ENCODE measurements at places on chromosomes 5 and 9.
A peak's percentile ranks its signal among the peaks of the same experiment; 100 is the strongest.

DNA sequence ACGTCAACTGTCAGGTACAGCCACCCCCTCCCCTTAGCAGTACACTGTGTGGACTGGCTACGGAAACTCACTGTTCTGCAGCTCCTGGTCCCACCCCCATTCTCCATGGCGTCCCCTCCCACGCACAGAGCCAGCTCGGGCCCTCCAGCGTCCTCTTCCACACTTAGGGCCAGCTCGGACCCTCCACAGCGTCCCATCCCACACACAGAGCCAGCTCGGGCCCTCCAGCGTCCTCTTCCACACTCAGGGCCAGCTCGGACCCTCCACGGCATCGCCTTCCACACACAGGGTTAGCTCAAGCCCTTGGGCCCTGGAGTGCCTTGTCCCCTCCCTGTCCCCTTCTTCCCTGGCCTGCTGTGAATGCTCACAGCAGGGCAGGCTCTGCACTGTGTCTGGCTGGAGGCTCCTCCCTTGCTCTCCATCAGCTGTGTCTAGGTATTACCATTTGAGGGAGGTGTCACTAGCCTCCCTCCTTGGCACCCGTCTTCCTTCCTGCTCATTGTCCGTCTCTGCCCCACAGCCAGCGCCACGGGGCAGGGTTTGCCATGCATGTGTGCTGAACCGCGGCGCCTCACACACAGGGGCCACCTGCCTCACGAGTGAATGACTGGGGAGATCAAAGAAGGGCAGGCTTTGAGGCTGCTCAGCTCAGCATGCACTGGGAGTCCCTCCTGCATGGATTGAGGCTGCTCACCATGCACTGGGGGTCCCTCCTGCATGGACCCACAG lies 78.5 kb upstream of the CACNA1B start:
- no peak for DNase-seq

- peak; percentile 5 for DNase-seq
These were observed 69.3 kb downstream of the SNX30 start for GRCh38 chr9:112819635-112820496.

DNA sequence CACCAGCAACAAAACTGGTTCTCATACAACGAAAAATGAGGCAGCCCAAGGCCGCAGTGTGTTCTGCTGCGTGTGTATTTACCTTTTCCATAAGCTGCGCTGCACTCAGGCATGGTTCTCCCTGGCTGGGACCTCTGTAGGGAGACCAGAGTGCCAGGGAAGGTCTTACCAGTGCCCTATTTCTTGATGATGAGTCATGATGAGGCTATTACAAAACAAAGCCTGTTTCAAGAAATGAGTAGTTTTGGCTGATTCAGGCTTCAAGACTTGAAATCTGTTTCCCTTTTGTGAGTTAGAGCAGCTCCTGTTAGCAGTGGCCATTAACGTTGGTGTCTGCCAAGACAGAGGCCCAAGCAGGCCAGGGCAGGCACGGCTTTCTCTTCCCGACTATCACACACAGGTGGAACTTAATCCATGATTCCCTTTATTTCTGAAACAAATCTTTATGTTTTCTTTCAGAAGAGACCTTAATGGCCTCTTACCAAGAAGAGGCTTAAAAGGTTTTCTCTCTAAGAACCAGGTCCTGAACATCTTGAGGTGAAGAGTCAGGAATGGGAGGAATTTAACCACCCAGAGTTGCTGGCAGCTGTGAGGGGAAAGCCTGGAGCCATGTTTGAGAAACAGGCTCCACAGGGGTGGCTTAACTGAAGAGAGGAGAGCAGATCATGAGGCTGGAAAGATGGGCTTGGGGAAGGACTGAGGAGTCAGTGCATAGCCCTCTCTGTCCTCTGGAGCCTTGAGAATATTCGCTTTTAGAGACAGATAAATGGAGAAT lies 41.4 kb upstream of the TIFAB start:
- no peak for DNase-seq

GRCh38 chr5:139650031-139650688 lies 2.0 kb downstream of the CXXC5 start:
- DNase-seq = peak; percentile 46

DNA sequence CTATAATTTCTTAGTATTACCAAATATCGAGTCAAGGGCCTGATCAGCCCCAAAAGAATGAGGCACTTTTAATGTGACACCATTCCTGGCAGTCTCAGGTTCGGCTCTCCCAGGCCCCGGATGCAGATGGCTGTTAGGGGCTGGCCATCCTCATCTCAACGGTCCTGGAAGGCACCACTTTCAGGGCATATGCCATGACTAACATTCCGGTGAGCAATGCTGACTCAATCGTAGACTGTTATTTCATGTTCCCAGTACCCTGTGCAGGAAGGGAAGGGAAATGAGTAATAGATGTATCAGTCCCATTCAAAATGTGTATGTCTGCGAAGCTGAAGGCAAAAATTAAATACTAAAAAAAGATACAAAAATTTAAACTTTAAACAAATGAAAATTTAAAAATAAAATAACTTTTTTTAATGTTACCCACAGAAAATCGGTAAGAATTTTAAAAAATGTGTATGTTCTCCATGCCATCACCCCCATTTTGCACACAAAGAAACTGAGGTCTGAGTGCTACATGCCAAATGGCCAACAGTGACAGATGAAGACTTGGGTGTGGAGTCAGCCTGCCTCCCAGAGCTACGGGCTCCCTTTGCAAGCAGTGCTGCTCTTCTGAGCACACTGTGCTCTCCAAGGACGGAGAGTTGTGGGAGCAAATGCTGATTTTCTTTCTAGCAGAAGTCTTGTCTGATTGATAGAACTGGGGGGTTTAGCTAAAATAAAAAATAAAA lies 79.0 kb downstream of the GLDC start:
- DNase-seq = peak; percentile 65

DNA sequence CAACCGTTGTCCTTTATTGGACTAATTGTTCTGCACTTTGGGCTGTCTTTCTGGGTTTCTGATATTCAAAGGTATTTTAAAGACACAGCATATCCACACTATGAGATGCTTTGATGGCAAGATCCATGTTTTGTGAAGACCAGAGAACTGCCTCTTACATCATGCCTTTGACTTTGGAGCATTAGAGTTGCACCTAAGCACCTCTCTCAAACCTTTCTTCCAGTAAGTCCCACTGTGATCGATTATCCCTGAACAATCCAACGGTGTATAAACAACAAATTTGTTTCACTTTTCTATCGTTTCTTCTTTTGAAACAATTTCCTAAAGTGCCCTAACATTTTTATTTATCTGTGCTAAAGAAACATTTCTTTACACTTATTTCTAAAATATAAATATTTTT lies 144.4 kb downstream of the KCTD16 start:
- DNase-seq = no peak

GRCh38 chr9:27991221-27991620 lies 417.9 kb upstream of the C9orf72 start:
- DNase-seq = no peak
